Putamen (tissue), 1 donor: ENCODE measurements at places on chromosomes 7 and 10.
A peak's percentile ranks its signal among the peaks of the same experiment; 100 is the strongest.

DNA sequence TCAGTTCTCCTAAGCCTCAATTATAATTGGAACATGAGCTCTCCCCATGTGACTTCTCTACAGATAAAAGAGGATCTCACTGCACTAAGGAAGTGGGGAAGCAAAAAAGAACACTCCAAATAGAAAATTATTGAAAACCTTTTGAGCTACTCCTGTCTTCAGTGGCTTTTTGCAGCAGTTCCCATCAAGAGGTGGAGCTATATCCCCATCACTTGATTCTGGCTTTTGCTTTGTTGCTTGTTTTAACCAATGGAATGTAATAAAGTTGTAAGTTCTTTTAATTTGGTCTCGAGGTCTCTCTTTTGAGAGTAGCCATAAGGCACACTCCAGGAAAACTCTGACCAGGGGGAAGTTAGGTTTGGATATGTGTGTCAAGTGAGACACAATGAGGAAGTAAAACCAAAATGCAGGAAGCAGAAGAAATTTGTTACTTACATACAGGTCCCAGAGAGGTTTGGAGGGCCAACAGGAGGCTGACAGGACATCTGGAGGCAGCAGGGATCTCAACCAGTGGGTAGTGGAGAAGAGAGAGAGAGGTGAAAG, 569.4 kb downstream of the HTR7 start:
- peak; percentile 32 for DNase-seq

GRCh38 chr10:78450239-78450638, 416.6 kb downstream of the RPS24 start:
- DNase-seq, result no peak

- no peak for DNase-seq
Observed at GRCh38 chr7:30923009-30923773, 11.5 kb downstream of the AQP1 start.

GRCh38 chr10:47088656-47089354, 177.6 kb downstream of the PTPN20 start:
- no peak for DNase-seq

DNA sequence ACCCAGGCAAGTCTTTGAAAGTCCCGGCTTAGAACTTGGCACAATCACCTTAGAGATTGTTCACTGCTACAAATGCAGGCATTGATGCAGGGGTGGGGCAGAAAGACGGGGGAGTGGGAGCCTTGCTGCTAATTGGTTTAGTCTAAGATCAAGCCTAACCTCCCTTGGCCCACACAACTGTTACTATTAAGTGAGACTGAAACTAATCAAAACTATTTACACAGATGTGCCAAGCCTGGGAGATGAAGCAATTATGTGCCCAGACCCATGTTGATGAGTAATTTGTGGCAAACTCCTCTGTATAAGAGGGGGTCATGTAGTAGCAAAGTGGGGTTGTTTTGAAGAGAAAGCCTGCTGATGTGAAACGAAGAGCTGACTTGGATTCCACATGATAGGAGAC, 178.2 kb upstream of the ITGB1 start:
- DNase-seq, result no peak

GRCh38 chr7:41858201-41858600, 155.3 kb upstream of the INHBA start:
- no peak for DNase-seq

DNA sequence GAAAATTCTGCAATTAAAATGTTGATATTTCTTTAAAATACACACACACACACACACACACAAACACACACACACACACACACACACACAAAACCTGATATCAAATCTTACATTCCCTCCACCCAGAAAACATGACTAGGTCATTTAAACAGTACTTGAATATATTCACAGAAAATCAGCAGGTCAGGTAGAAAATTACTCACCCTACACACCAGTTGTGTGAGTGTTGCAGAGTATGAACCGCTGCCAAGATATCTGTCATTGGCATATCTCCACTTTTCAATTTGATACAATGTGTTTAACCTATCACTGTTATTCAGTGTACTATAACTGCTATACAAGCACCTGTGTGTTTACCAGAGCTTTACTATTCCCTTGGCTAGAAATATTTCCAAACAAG, 283.6 kb upstream of the LRRTM3 start:
- DNase-seq, result no peak

DNA sequence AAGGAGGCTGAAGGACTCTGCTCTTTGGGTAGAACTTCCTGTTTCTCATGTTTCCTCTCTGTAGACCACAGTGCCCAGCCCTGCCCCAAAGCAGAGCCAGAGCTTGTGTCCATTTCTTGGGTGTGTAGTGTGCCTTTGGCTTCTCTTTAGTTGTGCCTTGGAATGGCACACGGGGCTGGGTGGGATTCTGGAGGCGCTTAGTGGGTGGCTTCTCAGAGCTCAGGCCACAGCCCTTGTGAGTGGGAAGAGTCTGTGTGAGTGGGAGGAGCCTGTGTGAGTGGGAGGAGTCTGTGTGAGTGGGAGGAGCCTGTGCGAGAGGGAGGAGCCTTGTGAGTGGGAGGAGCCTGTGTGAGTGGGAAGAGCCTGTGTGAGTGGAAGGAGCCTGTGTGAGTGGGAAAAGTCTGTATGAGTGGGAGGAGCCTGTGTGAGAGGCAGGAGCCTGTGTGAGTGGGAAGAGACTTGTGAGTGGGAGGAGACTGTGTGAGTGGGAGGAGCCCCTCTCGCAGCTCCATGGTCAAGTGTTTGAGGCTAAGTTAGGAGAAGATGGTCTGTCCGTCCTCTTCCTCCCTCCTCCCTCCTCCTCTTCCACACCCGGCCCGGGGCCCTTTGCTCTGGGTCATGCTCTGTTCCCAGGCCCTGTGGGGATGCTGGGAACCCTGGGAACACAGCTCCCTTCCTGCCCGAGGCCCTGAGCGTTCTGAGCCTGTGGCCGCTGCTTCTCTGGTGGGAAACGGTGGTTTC, 153.0 kb downstream of the GRK5 start:
- DNase-seq, result no peak

DNA sequence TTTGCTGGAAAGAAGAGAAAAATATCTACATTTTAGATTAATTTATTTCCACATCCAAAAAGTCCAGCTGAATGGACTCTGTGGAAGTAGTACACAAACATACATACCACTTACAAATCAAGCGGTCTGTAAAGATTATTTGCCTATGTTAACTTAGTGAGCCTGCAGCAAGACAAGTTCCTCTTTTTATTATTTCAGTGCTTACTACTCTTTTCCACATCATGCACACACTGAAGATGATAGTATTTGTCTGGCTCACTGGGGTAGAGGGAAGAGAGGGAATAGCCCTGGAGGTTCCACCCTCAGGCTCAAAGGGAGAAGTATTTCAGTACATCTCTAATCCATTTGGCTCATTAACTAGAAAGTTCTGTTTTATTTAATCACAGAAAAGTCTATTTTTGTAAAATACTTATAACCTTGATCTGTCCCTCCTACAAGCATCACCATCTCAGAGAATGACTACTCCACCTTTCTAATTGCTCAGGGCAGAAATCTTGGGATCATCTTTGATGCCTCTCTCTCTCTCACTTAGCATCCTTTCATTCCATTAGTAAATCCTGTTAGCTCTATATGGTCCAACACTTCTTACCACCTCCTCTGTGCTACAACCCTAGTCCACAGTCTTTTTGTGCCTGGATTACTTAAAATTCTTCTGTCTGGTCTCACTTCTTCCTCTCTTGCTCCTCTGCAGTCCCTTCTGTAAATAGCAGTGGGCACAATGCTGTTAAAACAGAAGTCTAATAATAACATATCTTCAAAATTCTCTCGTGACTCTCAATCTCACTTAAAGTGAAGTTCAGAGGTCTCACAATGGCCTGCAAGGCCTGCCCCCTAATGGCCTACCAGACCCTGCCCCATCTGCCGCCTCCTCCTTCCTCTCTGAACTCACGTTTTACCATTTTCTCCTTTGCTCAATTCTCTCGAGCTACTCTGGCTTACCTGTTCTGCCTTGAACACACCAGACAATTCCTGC, 64.3 kb upstream of the CCDC6 start:
- DNase-seq, result no peak

DNA sequence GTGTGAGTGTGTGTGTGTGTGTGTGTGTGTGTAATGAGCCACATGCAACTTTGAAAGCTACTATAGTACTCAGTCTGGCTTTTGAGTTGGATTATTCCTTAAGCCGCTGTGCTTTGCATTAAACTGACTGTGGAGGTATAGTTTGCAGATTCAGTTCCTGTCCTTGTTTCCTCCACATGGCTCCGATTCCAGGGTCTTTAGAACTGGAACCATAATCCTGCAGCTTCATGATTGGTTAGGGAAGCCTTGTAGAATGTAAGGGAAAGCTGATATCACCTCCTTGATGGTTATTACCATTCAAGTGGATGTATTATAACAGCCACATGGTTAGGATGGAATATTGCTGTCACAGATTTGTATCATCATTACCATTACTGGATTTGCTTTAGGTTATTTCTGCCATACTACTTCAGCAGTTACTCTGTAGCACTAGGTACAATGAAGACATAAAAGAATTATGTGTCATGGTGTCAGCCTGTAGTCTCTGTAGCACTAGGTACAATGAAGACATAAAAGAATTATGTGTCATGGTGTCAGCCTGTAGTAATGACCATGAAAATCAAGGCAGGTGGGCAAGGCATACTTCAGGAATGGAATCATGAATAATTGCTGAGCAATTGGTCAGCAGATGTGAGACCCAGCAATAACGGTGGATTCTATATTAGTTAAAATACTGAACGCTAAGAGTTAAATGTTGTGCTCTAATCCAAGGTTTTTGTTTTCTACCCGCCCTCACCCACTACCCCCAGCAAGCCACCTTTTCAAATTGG, 275.1 kb upstream of the FZD1 start:
- no peak for DNase-seq

- no peak for DNase-seq
Observed at GRCh38 chr7:139618482-139619366, 95.2 kb downstream of the CLEC2L start.

- DNase-seq, result no peak
Observed at GRCh38 chr10:48536156-48536500, 68.7 kb downstream of the ARHGAP22 start.

GRCh38 chr10:48786606-48787282, 102.1 kb downstream of the WDFY4 start:
- DNase-seq, result no peak

DNA sequence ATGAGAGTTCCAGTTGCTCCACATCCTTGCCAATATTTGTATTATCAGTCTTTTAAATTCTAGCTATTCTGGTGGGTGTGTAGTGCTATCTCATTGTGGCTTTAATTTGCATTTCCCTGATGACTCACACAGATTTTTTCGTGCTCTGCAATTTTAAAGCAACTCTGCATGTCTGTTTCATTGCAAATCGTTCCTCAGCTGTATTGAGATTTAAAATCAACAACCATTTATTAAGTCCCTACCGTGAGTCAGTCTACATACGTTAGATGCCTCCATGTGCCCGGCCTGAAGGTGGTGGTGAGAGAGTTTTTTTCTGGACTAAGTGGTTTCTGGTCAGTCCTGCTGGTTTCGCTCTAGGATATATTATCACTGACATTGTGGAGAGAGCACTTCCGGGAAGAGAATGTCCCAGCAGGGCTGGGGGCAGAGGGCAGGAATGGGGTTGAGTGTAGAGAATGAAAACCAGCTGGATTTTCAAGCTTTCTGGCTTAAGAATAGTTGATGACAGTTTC, 8.4 kb upstream of the HYCC1 start:
- no peak for DNase-seq

GRCh38 chr7:137670222-137671064, 176.3 kb downstream of the DGKI start:
- no peak for DNase-seq

DNA sequence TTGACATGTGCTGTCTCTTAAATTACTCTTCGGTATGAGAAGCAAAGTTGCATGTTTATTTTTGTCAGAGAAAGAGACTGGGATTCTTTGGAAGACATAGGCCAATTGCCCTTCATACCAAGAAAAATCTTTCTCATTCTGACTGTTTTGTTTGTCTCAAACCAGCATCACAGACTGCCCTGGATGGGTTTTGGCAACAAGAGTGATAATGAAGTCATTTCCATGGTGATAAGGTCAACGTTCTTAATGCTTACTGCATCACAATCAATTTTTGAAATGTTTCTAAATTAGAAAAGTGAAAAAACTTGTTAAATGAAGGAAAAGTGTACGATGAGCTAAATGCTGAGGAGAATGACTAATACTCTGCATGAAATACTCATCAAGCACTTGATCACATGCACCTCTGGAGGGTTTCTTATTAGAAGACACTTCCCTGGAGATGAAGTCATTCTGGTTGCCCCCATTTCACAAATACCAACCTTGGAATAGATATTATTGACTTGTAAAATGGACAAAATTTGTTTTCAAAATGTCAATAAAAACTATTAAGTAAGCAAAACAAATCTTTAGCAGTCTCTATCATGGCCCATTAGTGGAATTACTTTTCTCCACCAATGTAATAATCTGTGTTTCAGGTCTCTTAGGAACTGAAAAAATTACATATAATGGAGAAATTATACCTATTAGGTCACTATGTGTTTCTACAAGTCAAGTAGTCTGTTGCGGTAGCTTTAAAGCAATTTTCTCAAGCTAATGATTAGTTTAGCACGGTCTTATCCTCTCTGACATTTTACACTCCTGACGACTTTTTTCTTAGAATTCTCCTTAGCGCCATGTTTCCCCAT, 19.9 kb upstream of the SEC61G start:
- DNase-seq, result no peak

DNA sequence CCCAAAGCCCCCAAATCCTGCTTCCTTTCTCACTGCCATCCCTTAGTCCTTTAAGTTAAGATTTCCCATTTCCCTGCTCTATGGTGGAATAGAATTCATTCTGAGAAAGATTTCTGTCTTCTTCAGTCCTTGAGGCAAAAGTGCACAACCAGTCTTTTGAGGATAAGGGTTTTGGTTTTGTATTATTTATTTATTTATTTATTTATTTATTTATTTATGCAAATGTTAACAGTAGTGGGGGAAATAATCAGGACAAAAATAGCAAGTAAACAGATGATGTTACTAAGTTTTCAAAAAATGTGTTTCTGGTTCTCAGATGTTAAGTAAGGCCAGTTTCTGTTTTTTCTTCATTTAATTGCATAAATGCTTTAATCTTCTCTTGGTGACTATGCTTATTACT, 84.2 kb downstream of the GLCCI1 start:
- DNase-seq, result no peak

DNA sequence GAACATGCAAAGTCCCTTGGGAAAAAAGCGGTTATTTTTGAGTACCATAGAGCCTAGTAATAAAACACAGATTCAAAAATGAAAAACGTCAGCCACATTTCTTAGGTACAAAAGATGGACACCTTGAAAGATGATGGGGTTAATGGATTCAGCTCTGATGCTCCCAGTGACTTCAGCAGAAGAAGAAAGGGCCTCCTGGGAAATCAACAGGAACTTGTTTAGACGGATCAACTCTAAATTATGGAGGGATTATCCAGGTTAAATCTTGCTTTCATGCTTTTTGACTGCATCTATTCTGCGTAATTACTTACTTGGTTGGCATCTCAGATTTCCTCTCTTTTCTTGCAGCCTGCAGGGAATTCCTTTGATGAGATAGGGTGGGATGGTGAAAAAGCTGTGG, 82.5 kb downstream of the TMEM178B start:
- DNase-seq, result no peak
